Effector CD8-positive, alpha-beta T cell (primary cell): ENCODE measurements at places on chromosomes 4 and X.

- no peak for DNase-seq
Measured at GRCh38 chrX:37883196-37883595, 35.8 kb upstream of the DYNLT3 start.

DNA sequence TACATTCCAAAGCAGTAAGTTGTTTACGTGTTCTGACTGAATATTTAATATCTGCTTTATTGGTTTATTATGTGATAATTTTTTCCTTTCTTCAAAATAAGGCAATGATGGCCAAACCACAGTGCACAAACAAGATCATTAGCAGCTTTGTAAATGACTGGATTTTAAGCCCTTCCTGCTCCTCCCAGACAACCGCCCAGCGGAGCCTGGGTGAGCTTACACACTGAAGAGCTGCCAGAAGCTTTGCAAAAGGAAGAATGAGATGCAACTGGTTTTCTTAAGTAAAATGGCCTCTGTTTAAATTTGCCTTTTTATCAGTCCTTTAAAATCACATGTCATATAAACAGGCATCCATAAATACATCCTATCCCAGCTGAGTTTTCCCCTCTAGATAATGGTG, 52.2 kb downstream of the SPARCL1 start:
- DNase-seq = no peak

- no peak for DNase-seq
Measured at GRCh38 chr4:141132072-141132708, 1.1 kb downstream of the RNF150 start.

DNA sequence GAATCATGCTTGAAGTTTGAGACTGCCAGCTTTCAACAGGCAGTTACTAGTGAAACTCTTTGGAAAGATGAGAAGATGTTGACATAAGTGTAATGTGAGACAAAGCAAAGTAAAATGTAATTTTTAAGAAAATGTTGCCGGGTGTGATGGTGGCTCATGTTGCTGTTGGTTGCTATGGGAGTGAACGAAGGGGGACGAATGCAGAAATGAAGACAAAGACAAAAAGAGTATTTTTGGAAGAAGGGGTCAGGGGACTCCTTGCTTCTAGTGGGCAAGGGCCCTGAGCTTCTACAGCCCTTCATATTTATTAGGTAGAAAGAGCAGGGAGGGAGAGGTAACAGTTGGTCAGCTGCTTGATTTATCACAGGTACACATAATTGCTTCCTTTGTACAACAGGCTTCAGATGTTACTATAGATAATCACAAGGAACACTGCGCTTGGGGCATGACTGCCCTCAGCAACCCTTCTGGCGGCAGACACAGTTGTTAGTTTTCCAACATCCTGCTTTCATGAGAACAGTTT, 11.9 kb upstream of the UGDH start:
- no peak for DNase-seq

- DNase-seq = no peak
Measured at GRCh38 chr4:16508968-16509367, 282.7 kb upstream of the TAPT1 start.

DNA sequence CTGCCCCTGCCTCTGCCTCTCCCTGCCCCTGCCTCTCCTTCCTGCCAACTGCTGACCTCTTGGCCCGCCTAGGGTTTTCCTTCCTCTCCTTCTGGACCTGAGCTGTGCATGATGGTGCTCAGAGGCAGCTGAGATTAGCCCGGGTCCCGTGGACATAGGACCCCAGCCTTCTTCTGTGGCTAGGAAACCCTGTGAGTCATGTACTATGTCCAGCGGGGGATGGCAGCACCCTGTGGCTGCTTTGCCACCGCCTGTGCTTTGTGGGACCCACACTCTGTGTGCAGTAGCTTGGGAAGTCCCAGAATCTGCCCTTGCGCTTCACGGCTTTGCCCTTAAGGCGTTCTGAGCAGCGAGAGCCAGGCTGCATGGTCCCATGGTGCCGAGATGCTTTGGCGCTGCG, 105.5 kb upstream of the PSAPL1 start:
- DNase-seq = no peak

DNA sequence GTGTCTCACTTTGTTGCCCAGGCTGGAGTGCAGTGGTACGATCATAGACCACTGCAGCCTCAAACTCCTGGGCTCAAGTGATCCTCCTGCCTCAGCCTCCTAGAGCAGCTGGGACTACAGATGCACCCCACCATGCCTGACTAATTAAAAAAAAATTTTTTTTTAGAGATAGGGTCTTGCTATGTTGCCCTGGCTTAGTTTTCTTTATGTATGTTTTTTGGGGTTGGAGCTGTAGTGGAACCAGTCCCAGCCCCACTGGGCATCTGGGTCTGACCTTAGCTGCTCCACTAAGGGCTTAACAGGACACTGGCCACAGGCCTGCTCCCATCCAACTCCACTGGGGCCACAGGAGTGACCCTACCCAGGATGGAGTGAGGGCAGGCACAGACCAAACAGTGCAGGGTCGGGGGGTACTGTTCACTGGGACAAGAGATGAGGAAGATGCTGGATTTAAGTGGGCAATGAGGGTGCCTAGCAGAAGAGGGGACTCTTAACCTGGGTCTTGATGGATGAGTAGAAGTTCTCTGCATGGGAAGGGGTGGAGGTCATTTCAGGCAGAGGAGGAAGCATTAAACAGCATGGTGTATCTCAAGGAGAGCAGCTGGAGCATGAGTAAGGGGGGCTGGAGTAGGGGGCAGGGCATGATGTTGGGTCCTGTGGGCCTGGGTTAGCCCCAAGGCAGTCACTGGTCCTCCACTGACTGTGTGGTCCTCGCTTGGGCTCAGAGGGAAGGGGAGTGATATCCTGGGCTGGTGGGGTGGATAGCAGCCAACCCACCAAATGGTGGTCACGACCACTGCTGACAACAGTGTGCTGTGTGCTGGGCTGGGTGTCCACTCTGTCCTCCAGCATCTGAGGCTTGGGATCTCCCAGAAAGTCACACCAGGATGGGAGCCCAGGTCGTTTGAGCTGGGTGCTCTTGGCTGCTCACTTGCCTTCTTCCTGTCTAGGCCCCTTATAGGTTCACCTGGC, 24.1 kb upstream of the ADD1 start:
- DNase-seq = no peak
